SK-N-SH (cell line): ENCODE measurements at places on chromosomes 2 and 18. TPM values are rescaled to one million over a fixed set of nuclear protein-coding genes. Genes with fewer than 3 reads are reported as not detected.

DPP4 gene
- 4.8 and 5.0 TPM in 2 replicates for polyA plus RNA-seq

TBR1 gene
- polyA plus RNA-seq = under 0.01 TPM in 1 of 2 replicates, not detected in the other

DNA sequence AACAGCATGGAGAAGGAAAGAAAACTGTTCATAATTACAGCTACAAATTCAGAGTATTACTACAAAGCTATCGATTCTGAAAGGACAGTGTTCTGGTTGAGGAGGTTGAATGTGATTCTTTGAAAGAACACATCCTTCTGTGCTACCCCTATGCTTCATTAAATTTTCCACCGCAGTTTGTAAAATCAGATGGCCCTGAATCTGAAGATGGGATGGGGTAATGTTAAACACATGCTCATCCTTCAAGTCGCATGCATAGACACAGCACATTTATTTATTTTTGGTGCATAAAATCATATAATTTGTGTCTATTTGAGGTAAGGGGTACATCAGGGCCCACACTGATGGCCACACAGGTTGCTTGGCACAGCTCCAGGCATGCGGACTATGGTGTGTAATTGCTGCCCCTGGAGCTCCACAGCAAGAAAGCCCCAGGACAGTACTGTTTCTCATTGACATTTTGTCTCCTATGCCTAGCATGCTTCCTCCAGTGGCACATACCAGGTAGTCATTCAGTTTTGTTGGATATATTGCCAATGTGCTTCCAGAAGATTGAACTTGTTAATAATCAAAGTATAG lies 238.8 kb upstream of the TANK start:
- peak; percentile 27 for DNase-seq

- no peak for DNase-seq
Measured at GRCh38 chr2:205510345-205510744, 172.0 kb upstream of the NRP2 start.

- DNase-seq = peak; percentile 65
Measured at GRCh38 chr2:69565431-69565839, 78.1 kb downstream of the AAK1 start.

GRCh38 chr2:173077506-173078177 lies 2.0 kb downstream of the MAP3K20 start:
- no peak for DNase-seq

DNA sequence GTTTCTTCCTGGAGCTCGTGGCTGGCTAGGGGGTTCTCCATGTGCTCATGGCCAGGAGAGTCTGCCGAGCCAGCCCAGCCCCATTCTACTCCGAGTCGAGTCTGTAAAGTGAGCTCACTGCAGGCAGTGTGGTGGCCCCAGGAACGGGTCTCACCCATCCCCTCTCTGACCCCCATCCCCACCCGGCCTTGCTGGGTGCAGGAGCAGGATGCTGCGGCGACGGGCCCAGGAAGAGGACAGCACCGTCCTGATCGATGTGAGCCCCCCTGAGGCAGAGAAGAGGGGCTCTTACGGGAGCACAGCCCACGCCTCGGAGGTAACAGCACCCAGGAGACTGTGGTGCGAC lies 1.4 kb downstream of the ANO7 start:
- DNase-seq = no peak

GRCh38 chr2:63581298-63581961 lies 6.8 kb downstream of the WDPCP start:
- no peak for DNase-seq

DNA sequence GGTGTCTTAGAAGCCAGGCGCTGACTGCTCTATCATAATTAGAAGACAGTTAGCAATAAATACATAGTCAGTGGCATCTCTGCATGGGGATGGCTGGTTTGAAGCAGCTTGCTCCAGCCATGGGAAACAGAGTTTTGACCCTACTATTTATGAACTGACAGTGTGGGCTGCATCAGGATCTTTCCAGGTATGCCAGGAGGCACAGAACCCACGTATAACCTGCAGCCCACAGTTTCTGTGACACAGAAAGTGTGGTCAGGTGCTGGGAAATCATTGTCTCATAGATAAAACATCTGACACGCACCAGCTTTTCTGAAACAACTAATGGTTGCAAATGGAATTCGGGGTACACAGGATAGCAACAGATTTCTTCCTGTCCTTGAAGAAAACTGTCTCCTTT lies 34.7 kb downstream of the INPP4A start:
- DNase-seq = no peak
